ENCODE measurements at places on chromosomes 11 and 22.

- no peaks in the 10 kb centered on the region for H3K36me3 ChIP-seq
- no peak overlapping the region for H3K4me3 ChIP-seq
- no peaks in the 10 kb centered on the region for H3K27me3 ChIP-seq
- no peaks in the 10 kb centered on the region for H3K4me1 ChIP-seq
- DNase-seq, result no peak
- no peak overlapping the region for H3K27ac ChIP-seq
Observed at GRCh38 chr11:129453293-129453721, 77.7 kb downstream of the BARX2 start.

- H3K4me3 ChIP-seq, result no peak overlapping the region
- H3K4me1 ChIP-seq, result peaks cover 5% of the 10 kb centered on the region
- peak overlapping the region; percentile 54 for H3K27ac ChIP-seq
- DNase-seq, result no peak
Observed at GRCh38 chr11:124676386-124676785, 2.7 kb downstream of the SPA17 start.

DNA sequence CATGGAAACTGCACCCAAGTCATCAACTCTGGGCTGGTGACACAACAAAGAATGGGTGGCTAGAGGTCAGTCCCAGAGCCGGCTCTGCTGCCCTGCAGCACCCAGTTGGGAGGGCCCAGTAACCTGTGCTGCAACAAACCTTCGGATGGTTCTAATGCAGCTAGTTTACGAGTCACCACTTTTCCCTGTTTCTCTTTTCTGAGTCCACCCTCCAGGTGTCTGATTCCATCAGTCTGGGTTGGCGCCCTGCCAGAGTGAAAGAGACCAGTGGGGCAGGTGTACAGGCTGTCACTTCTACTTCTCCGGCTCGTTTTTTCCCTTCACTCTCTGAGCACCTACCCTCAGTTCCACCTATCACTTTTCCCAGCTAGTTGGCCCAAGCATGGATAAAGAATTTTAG, 572.9 kb downstream of the NTM start:
- no peak for DNase-seq
- H3K4me3 ChIP-seq, result no peak overlapping the region
- no peaks in the 10 kb centered on the region for H3K27me3 ChIP-seq
- no peaks in the 10 kb centered on the region for H3K4me1 ChIP-seq
- no peak overlapping the region for H3K27ac ChIP-seq

DNA sequence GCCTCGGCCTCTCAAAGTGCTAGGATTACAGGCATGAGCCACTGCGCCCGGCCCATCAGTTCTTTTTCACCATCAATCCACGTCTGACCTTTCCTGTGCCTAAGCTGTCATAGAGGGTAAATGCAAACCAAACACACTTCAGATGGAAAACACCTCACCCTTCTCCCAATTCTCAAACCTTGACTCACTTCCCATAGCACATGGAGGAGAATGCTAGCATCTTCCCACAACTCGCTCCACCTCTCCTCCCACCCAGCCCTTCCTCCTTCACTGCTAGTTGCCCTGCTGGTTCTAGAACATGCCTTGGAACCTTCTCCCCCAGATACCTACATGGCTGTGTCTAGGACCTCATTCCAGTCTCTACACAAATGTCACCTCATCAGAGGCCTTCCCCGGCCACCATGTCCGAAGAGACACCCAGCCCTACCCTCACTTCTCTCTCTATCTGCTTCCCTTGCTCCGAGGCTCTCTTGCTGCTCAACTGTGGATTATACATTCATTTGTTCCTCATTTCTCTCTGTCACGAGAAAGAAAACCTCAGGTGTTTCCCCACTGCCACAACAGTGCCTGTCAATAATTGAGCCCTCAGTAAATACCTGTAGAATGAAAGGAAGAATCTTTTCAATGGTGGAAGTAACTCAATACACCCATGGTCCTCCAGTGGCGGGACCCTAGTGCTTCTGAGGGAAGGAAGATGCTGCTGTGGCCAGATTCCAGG, 21.3 kb upstream of the NCF4 start:
- H3K27ac ChIP-seq, result no peak overlapping the region
- DNase-seq, result no peak
- no peak overlapping the region for H3K4me3 ChIP-seq
- no peaks in the 10 kb centered on the region for H3K4me1 ChIP-seq
- no peaks in the 10 kb centered on the region for H3K36me3 ChIP-seq
- H3K27me3 ChIP-seq, result peaks cover 4% of the 10 kb centered on the region

GRCh38 chr22:37794376-37794775, 13.4 kb upstream of the GCAT start:
- DNase-seq, result no peak
- H3K27me3 ChIP-seq, result no peaks in the 10 kb centered on the region
- H3K4me1 ChIP-seq, result no peaks in the 10 kb centered on the region
- H3K36me3 ChIP-seq, result no peaks in the 10 kb centered on the region
- H3K4me3 ChIP-seq, result no peak overlapping the region
- H3K27ac ChIP-seq, result no peak overlapping the region

DNA sequence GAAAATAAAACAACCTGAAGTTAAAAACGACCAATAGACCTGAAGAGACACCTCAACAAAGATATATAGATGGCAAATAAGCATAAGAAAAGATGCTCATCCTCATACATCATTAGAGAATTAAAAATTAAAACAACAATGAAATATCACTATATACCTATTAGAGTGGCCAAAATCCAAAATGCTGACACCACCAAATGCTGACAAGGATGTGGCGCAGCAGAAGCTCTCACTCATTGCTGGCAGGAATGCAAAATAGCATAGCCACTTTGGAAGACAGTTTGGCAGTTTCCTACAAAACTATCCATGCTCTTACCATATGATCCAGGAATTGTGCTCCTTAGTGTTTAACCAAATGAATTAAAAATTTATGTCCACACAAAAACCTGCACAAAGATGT, 55.0 kb upstream of the APOA1 start:
- H3K4me1 ChIP-seq, result no peaks in the 10 kb centered on the region
- no peaks in the 10 kb centered on the region for H3K27me3 ChIP-seq
- no peak for DNase-seq
- H3K27ac ChIP-seq, result no peak overlapping the region

- H3K4me3 ChIP-seq, result no peak overlapping the region
- no peak for DNase-seq
- H3K4me1 ChIP-seq, result no peaks in the 10 kb centered on the region
- H3K27me3 ChIP-seq, result no peaks in the 10 kb centered on the region
Observed at GRCh38 chr11:132200353-132200936, 830.0 kb downstream of the NTM start.

DNA sequence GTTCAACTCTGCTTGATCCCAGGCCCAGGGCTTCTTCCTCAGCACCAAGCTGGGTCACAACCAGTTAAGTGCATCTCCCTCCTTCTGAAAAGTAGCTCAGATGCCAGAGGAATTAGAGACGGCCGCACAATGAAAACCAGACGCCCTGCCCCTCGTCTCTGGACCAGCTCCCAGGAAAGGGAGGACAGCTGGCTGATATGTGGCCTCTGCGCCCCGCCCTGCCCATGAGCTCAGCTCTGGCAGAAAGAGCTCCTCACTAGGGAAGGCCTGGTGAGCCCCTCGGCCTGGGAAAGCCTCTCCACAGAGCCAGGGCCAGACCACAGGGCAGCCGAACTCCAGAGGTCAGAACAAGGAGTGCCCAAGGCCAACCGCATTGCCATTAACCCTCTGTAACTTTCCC, 18.1 kb upstream of the SCGB1A1 start:
- H3K27ac ChIP-seq, result peak overlapping the region; percentile 51
- peak; percentile 91 for DNase-seq
- no peak overlapping the region for H3K4me3 ChIP-seq
- peaks cover 39% of the 10 kb centered on the region for H3K4me1 ChIP-seq

DNA sequence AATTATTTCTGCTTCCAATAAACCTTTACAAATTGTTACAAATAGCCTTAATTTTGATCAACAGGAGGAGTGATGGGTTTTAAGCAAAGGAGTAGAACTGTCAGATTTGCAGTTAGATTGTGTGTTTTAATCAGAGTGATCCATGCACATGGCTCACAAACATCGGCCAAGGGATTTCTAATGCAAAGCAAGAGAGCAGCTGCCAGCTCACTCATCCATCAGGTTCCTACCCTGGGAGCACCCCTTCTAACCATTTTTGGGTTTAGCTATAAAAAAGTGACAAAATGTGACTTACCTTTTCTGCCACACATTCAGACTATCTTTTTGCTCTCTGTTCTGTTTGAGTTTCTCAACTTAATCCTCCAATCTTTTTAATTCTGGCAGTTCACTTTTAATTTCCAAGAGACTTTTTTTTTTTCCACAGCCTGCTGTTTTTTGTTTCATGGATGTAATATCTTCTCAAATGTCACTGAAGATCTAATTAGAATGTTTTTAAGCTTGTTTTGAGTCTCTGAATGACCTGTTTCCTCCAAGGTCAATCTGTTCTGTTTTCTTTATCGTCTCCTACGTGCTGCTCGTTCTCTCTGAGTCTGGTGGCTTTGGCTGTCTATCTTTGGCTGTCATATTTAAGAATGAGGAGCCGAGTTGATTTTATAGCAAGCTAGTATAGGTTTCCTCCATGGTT, 6.0 kb downstream of the IZUMO1R start:
- H3K36me3 ChIP-seq, result no peaks in the 10 kb centered on the region
- H3K27me3 ChIP-seq, result no peaks in the 10 kb centered on the region
- no peak overlapping the region for H3K27ac ChIP-seq

- H3K27ac ChIP-seq, result no peak overlapping the region
- no peak for DNase-seq
- H3K4me3 ChIP-seq, result no peak overlapping the region
Observed at GRCh38 chr22:33465554-33465953, 407.4 kb upstream of the SYN3 start.

DNA sequence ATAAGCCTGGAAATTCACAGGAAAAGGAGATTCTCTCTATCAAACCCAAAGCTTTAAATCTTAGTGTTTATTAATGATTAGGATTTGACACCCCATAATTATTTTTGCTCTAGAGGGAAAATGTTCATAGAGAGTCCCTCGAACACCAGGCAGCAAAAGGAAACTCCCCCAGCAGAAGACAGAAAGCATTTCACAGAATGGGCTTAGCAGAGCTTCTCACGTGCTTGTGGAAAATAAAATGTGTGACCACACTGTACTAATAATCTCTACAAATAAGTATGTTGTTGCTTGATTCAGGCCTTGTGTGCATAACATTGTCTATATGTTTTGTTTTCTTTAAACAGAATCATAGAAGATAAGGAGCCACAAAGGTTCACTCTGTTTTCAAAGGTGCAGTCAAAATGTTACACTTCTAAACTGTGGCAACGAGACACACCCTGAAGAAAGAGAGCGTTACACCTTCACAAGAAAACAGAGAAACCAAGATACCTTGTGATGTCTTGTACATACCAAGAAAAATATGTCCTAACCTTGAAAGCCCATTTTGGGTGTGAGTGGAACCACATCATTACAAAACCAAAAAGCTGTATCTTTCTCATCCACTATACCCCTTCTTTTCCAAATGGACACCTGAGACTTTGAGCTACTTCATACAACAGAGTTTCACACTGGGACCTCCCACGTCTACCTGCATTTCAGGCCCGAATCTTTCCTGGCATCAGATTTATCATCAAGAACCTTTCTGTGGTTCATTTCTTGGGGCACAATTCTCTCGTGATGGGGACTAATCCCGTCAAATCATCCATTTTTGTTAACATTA, 282.5 kb downstream of the ETS1 start:
- no peak for DNase-seq
- H3K36me3 ChIP-seq, result no peaks in the 10 kb centered on the region
- H3K27ac ChIP-seq, result no peak overlapping the region
- no peaks in the 10 kb centered on the region for H3K27me3 ChIP-seq
- no peaks in the 10 kb centered on the region for H3K4me1 ChIP-seq

GRCh38 chr11:128515826-128516778, 71.3 kb downstream of the ETS1 start:
- no peak for DNase-seq
- H3K27me3 ChIP-seq, result no peaks in the 10 kb centered on the region
- no peak overlapping the region for H3K4me3 ChIP-seq
- H3K36me3 ChIP-seq, result peaks cover 21% of the 10 kb centered on the region
- peaks cover 13% of the 10 kb centered on the region for H3K4me1 ChIP-seq
- H3K27ac ChIP-seq, result peak overlapping the region; percentile 98

DNA sequence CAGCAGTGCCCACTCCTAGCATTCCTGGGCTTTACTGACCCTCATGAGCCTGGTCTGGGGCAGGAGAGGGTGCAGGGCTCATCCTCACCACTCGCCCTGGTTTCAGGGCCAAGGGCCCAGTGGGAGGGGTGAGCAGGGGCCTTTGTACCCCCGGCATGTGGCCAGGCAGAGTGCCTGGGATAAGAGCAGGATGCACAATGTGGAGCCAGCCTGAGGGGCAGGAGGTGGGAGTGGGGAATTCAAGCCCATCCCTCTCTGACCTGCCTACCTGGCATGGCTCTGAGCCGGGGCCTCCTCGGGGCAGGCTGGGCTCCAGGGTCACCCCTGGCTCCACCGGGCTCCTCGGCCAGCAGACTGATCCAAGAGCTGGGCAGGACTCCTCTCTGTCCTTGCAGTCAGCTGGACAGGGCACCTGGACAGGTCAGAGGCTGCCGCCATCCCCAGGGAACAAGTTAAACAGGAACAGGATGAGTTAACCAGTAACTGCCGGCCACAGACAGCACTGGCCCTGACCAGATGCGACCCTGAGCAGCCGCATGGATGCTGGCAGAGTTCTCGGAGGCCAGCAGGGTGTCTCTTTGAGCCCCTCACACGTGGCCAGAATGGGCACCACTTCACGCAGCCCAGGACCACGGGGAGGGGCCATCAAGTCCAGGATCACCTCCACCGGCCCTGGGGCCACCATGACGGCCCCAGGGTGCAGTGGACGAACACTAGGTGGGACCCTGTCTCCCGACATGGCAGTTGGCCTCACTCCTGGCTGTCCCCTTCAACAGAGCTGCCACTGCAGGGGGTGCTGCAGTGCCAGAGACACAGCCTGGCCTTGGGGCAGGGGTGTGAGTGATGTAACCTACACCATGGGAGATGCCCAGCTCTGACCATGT, 5.0 kb downstream of the SIGIRR start:
- peaks cover 13% of the 10 kb centered on the region for H3K4me1 ChIP-seq
- H3K27ac ChIP-seq, result no peak overlapping the region
- DNase-seq, result no peak
- no peak overlapping the region for H3K4me3 ChIP-seq

DNA sequence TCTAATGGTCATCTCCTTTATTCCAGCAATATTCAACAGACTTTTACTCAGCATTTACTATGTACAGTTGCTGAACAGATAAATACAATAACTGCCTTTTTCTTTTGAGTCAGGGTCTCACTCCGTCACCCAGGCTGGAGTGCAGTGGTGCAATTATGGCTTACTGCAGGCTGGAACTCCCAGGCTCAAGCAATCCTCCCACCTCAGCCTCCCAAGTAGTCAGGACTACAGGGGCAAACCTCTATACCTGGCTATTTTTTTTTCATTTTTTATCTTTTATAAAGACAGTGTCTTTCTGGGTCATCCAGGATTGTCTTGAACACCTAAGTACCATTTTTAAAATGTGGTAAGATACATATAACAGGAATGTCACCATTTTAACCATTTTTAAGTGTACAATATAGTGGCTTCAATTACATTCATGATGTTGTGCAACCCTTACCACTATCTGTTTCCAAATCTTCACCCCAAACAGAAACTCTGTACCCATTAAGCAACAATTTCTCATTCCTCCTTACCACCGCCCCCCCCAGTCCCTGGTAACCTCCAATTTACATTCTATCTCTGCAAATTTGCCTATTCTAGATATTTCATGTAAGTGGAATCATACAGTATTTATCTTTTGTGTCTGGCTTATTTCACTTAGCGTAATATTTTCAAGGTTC, 67.8 kb downstream of the MIAT start:
- H3K36me3 ChIP-seq, result peaks cover 12% of the 10 kb centered on the region
- H3K4me1 ChIP-seq, result no peaks in the 10 kb centered on the region
- H3K27ac ChIP-seq, result no peak overlapping the region
- H3K27me3 ChIP-seq, result no peaks in the 10 kb centered on the region
- no peak overlapping the region for H3K4me3 ChIP-seq

- no peak for DNase-seq
- H3K27ac ChIP-seq, result no peak overlapping the region
- H3K27me3 ChIP-seq, result peaks cover 63% of the 10 kb centered on the region
- peaks cover 14% of the 10 kb centered on the region for H3K4me1 ChIP-seq
Observed at GRCh38 chr11:124839128-124839971, 25.9 kb upstream of the ROBO3 start.

Measured in heart left ventricle (tissue), 16 donors.